ENCODE measurements at places on chromosomes 12 and 14.

- DNase-seq: no peak
These were observed 37.5 kb downstream of the SLC38A4 start for GRCh38 chr12:46788072-46788887.

- DNase-seq: no peak
These were observed at the start of gene LAG3 for GRCh38 chr12:6772331-6772695. Gene LAG3 (plus strand): TSS chr12:6772520. CDS start chr12:6772853, 333 bp downstream.

- no peak for DNase-seq
These were observed 6.1 kb downstream of the ACSS3 start for GRCh38 chr12:81083906-81084513.

GRCh38 chr12:55637467-55637866 lies 775 bp downstream of the OR10P1 start:
- DNase-seq: no peak

DNA sequence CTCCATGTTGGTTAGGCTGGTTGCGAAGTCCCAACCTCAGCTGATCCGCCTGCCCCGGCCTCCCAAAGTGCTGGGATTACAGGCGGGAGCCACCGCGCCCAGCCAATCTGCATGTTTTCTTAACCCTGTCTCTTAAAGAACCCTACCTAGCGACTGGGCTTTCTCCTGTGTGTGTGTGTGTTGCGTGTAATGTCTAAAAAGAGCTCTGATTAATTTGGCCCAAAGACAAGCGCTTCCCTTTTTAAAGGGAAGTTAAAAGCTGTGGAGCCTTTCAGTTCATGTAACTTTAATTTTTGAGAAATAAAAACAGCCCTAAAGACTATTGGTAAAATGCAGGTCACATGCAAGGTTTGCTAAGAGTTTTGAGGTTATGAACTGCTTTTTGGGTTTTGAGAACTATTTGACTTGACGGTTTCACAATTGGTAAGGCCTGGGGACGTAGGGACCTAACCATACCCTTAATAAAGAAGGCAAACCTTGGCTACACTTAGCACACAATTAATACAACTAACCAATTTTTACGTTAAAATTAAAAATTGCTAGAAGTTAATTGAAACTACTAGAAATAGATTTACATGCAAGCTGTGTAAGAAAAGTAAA lies 103.2 kb downstream of the KCNMB4 start:
- DNase-seq: no peak

DNA sequence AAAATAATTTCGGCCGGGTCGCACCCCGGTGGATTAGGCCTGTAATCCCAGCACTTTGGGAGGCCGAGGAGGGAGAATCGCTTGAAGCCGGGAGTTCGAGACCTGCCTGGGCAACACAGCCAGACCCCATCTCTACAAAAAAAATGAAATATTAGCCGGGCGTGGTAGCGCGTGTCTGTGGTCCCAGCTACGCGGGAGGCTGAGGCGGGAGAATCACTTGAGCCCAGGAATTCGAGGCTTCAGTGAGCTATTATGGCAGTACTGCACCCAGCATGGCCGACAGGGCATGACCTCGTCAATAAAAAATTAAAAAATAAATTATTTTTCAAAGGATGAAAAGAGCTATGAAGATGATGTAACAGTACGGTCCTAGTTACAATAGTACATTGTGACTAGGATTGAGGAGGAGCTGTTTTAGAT lies 523 bp downstream of the GTF2H3 start:
- no peak for DNase-seq

GRCh38 chr14:52253503-52253902 lies 14.0 kb upstream of the PTGDR start:
- no peak for DNase-seq

GRCh38 chr12:47314996-47315395 lies 235.2 kb upstream of the AMIGO2 start:
- no peak for DNase-seq

GRCh38 chr14:91693346-91693745 lies 38.5 kb downstream of the CATSPERB start:
- no peak for DNase-seq

- no peak for DNase-seq
These were observed 23.5 kb upstream of the GPRC5D start for GRCh38 chr12:12975322-12976077.

GRCh38 chr12:58106195-58106594 lies 164.8 kb downstream of the ATP23 start:
- no peak for DNase-seq

- DNase-seq: no peak
These were observed 34.4 kb upstream of the GALNT9 start for GRCh38 chr12:132363661-132364347.

- DNase-seq: no peak
These were observed 100.5 kb downstream of the AEBP2 start for GRCh38 chr12:19539836-19540235.

DNA sequence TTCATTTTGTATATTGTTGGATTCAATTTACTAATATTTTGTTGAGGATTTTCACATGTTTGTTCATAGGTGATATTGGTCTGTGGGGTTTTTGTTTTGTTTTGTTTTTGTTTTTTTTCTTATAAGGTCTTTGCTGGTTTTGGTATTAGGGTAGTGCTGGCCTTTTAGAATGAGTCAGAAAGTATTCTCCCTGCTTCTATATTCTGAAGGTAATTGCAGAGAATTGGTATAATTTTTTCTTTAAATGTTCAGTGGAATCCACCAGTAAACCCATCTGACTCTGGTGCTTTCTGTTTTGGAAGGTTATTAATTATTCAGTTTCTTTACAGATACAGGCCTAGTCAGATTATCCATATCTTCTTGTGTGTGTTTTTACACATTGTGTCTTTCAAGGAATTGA lies 8.9 kb downstream of the TOGARAM1 start:
- no peak for DNase-seq

GRCh38 chr12:121963341-121964018 lies 45.1 kb downstream of the CFAP251 start:
- no peak for DNase-seq

DNA sequence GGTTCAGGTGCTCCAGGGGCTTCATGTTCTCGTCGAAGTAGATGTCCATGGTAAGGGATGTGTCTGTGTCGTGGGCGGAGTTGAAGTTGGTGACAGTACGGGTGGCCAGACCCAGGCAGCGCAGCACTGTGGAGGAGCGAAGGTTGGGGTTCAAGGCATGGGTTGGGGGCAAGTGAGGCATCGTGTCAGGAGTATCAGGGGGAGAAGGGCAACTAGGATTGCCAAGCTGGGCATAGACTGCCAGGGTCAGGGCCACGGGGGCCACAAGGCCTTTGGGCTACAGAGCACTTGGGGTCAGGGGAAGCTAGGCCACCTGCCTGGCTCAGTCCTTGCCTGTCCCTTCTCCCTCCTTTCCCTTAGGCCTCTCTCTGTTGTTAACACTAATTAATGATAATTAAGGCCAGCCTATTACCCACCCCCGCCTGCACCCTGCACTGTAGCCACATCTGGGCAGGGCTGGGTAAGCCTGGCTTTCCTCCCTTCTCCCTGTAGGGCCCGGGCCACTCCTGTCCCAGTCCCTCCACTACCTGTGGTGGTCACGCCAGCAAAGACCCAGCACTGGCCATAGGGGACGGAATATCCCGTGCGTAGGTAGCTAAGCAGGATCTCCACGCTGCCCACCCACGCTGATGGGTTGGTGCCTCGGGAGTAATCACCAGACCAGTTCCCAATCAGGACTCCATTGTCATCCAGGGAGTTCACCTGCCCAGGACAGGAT lies 4.3 kb downstream of the TGM1 start:
- DNase-seq: no peak

GRCh38 chr14:65709576-65709975 lies 297.0 kb downstream of the FUT8 start:
- DNase-seq: no peak

GRCh38 chr12:76680940-76681339 lies 83.0 kb upstream of the ZDHHC17 start:
- no peak for DNase-seq

DNA sequence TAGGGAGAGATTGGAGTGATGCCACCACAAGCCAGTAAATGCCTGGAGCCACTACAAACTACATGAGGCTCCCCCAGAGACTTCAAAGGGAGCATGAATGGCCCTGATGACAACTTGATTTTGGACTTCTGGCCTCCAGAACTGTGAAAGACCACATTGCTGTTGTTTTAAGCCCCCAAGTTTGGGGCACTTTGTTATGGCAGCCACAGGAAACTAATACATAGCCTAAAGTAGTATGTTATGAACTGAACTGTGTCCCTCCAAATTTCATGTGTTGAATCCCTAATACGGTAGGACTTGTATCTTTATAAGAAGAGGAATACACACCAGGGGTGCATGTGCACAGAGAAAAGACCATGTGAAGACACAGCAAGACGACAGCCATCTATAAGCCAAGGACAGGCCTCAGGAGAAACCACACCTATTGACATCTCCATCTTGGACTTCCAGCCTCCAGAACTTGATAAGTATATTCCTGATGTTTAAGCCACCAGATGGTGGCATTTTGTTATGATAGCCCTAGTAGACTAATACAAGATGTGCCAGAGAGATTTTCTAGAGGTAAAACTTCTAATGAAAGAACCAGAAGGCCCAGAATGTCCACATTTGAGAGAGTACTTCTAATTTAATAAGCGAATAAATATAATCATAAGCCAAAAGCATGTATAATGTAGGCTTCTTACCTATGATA lies 127.1 kb upstream of the BMP4 start:
- DNase-seq: no peak

DNA sequence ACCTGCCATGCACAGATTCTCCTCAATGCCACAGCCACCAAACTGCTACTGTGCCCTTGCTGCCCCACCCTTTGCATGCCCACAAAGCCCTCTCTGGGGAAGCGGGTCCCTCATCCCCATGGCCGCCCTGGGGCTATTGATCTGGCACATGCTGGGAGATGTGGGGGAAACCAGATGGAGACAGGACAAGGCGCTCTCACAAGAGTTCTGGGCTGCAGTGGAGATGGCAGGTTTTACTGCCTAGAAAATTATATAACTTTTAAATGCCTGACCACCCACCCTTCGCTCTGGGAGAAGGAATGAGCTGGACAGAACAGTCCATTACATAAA lies 10.6 kb upstream of the PIP4K2C start:
- no peak for DNase-seq

- no peak for DNase-seq
These were observed 27.4 kb upstream of the PRKD1 start for GRCh38 chr14:29955087-29955486.

GRCh38 chr12:14540801-14541462 lies 26.8 kb downstream of the PLBD1 start:
- DNase-seq: no peak

GRCh38 chr12:123444092-123445026 lies 7.9 kb upstream of the RILPL2 start:
- DNase-seq: no peak

DNA sequence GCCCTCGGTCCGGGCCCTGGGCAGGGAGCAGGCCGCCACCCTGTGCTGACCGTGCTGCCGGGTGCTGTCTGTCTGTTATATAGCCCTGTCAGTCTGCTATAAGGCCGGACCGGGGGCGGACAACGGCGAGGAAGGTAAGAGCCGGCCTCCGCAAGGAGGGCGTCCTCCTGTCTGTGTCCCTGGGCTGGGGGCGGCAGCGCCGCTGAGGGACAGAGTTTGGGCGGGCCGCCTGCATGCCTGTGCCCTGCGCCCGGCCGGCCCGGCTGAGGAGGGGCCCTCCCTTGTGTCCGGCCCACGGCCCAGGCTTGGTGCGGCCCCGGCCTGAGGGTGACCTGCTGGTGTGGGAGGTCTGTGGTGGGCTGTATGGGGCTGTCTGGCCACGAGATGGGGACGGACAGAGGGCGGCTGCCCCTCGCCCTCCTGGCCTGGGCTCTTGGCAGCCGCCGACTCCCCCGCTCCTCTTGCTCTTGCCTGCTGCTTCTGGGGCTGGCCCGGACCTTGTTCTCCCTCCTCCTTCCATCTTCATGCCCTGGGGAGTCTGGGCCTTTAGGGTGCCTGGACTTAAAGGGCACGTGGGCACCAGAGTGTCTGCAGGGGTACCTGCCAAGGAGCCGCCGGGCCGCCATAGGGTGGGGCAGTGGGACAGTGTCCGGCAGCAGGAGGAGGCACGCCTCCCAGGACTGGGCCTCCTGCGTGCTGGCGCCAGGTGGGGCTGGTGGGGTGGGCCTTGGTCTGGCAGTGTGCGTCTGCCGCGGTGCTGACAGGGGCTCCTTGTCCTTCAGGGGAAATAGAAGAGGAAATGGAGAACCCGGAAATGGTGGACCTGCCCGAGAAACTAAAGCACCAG lies 25.1 kb upstream of the CRIP2 start:
- no peak for DNase-seq

GRCh38 chr12:55933169-55933798 lies 2.3 kb downstream of the DGKA start:
- DNase-seq: no peak

DNA sequence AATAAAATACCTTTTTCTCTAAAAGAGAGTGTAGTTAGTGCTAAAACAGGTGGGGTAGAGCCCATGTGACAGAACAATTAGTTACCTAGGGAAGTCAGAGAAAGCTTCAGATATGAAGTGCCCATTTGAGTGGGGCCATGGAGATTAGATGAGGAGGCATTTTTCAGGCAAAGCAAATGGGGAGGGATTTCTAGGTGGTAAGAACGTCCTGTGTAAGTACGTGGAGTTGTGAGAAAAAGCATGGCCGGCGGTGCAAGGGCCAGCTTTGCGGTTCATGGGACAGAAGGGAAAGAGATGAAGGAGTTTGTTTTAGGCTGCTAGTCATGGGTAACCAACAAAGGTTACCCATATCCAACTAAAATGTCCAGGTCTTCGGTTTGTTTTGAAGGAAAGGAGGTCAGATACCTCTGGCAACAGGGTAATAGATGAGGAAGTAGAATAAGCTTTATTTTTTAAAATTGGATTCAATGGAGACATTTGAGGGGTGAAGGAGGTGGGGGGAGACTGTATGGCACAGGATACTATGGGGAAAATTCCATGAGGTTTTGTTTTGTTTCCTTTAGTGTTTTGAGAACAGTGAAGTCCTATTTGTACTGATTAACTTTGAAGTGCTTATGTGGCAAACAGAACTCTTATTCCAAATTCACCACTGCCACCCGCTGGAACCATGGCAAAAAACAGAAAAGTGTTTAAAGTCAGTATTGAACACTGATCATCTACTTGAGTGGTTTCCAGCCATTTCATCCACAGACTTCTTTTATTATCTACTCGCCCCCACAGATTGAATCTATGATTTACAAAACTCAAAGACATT lies 10.0 kb upstream of the SNRPF start:
- DNase-seq: no peak

DNA sequence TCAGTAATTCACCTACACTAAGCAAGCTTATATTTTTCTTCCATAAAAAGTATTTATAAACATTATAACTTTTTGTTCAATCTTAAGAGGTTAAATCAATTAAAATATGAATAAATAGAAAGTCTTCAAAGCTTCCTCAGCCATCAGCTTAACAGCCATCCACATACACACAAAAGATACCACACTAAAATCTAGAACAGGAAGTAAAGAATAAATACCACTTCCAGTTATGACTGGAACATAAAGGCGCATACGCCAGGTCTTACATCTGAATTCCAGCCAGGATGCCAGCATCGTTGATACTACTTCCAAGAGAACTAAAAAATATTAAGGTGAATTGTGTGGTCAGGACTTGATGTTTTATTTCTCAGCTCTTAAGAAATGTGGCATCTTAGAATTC lies 17.0 kb downstream of the SIX1 start:
- no peak for DNase-seq
